Stimulated activated CD8-positive, alpha-beta memory T cell treated with anti-CD3 and anti-CD28 coated beads, Interleukin-4, amount 100 ng/mL, for 24 hours (primary cell): ENCODE measurements at places on chromosomes 11 and 22.

DNA sequence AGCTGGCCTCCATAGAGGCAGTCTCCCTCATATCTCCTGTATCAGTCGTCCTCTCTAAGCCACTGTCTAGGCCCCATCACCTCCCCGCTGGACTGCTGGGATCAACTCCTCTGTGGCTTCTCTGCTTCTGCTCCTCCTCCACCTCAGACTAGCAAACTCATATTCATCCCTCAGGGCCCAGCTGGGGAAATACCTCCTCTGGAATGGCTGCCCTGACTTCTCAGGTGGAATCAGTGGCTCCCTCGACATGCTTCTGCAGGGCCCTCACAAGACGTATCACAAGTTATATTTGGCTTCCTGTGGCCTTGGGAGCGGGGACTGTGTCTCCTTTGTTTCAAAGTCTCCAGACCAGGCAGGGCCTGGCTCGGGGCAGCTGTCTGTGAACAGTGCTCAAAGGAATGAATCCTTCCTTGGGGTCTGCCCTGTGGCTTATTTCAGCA is 10.0 kb downstream of the SLC29A2 start:
- no peak for DNase-seq

GRCh38 chr11:115506954-115507675 is 2.9 kb upstream of the CADM1 start:
- DNase-seq: no peak

DNA sequence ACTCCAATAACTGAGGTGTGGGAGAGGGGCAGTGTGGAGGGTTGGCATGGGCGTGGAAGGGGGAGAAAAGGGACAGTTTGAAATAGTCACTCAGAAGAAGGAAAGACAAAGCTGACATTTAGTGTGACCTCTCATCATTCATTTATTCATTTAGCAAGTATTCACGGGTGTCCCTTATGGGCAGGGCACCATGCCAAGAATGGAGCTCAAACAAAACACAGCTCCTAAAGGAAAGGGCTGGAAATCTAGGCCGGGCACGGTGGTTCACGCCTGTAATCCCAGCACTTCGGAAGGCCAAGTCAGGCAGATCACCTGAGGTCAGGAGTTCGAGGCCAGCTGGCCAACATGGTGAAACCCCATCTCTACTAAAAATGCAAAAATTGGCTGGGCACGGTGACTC is 19.4 kb upstream of the DGKZ start:
- DNase-seq: no peak

DNA sequence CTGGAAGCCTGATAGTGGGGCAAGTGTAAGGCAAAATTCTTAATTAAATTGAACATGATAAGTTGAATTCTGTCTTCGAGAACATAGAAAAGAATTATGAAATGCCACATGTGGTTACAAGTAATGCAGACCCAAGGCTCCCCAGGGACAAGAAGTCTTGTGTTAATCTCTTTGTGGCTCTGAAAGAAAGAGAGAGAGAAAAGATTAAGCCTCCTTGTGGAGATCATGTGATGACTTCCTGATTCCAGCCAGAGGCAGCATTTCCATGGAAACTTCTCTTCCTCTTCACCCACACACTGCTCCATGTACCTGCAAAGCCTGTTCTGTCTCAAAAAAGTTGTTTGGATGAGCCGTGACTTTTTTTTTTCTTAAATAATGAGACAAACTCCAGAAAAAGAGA is 1.9 kb upstream of the TYR start:
- DNase-seq: no peak

DNA sequence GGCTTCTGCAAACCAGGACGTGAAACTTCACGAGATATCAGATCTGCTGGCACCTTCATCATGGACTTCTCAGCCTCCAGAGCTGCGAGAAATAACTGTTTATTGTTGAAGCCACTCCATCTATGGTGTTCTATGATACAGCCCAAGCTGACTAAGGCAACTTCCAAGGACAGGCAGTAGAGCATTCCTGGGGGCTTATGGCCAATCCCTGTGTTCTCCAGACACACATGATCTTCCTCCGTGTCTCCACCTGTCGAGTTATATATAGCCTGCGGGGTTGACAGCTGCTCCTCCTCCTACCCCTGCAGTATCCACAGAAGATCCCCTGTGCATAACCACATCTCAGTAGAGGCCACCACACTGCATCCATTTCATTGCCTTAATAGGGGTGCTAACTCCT is 11.0 kb downstream of the TP53AIP1 start:
- no peak for DNase-seq

DNA sequence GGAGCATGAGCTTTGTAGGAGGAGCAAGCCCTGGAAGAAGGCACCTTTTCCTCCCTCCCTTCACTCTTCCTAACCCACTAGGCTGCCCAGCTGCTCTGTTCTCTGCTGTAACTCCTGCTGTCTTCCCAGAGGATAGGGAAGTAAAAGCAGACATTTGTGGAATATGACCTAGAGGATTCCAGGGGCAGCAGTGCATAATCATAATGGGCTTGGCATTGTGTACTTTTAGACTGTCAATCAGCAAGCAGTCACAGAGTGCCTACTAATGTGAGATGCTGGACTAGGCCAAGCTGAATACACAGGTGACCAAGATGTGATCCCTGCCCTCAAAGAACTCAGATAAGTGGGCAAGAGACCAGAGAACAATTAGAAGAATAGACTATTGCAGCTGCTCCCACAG is 133.0 kb downstream of the NAV2 start:
- DNase-seq: no peak

GRCh38 chr22:39175353-39176142 is 23.1 kb upstream of the CBX7 start:
- no peak for DNase-seq

- no peak for DNase-seq
These were observed 11.8 kb downstream of the SOX10 start for GRCh38 chr22:37972527-37972926.

DNA sequence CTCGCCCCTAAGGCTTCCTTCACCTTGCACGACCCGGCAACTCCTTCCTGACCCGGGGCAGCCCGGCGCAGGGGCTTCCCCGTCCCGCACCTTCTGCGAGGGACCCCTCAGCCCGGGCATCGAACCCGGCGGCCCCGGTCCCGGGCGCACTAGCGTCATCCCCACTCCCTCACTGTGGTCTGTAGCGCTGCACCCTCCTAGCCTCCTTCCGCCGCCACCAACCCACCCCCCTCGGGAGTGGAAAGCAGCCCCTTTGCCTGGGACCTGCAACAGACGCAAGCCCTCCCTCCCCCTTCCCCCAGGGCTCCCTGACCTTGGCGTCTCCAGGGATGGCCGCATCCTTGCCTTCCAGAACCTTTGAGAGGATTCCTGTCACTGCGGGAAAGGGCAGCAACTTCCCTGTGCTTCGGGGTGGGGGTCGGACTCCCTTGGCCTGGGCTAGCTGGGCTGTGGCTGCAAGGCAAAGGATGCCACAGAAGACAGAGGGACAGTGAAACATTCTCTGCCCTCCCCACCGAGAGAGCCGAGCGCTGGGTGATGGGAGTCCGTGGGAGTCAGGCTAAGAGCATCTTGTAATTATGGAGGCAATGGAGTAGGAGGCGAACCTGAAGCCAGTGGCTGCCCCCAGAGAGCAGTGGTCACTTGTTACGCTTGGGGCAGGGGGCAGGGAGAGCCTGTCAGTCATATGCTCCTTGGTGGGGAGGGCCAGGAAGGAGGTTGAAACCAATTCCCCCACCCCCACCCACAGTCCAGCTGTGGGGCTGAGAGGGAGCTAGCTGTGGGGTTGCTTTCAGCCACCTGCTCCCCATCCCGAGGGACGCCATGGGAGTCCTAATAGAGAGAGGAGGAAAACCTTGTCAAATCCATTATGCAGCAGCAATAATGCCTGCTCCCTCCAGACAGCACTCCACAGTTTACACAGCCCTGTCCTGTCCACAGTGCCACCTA is 920 bp downstream of the TMEM132A start:
- DNase-seq: no peak

DNA sequence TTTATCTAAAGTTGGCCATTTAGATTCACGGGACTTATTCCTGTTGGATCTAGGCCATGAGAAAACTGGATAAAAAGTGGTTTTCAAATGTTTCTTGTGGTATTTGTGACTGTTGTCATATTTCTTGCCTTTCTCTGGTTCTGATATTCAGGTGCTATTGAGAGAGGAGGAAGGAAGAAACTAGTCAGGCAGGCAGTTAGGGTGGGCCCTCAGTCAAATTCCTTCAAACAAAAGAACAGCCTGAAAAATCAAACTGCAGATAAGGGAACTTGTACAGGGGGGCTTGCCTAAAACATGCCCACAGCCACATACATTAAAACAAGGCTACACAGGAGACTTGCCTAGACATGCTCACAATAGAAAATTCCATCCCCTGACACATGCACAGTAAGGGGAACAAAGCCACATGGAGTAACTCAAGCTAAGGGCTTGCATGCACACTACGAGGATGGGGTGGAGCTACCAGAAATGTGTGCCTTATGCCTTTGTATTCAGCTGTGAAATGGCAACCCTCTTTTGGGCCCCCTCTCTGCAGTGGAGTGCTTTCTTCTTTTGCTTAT is 18.2 kb downstream of the NCR3LG1 start:
- DNase-seq: no peak

GRCh38 chr11:11025087-11025486 is 167.2 kb upstream of the ZBED5 start:
- DNase-seq: no peak

DNA sequence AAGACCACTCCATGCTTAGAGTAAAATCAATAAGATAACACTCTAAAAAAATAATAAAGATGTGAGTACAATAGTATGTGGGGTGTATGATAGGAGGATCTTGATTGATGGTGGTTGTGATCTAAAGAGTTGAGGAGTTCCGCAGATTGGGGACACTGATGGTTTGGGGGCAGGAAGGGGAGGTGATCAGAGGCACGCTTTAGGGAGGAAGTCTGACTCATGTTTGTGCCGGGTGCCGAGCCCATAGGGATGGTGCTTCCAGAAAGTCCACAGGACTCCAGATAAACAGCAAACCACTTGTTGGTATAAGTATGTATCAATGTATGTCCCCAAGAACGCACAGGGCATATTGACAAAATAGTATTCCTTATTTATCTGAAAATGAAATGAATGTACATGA is 27.5 kb downstream of the LINC01488 start:
- no peak for DNase-seq

DNA sequence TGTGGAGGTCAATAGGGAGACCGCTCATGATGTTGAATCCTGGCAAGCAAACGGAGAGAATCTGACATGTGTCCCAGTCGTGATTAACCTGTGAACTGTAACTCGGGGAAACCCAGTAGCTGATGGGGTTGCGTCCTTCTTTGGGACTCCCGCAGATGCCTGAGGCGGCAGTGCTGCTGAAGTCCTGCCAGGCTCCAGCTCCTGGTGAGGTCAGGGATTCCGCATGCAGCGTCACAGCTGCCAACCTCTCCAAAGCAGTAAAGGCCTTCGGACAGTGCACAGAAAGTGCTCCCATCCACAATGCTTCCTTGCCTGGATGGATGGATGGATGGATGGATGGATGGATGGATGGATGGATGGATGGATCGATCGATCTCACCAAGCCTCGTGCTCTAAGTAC is 13.5 kb downstream of the KCNQ1 start:
- no peak for DNase-seq

DNA sequence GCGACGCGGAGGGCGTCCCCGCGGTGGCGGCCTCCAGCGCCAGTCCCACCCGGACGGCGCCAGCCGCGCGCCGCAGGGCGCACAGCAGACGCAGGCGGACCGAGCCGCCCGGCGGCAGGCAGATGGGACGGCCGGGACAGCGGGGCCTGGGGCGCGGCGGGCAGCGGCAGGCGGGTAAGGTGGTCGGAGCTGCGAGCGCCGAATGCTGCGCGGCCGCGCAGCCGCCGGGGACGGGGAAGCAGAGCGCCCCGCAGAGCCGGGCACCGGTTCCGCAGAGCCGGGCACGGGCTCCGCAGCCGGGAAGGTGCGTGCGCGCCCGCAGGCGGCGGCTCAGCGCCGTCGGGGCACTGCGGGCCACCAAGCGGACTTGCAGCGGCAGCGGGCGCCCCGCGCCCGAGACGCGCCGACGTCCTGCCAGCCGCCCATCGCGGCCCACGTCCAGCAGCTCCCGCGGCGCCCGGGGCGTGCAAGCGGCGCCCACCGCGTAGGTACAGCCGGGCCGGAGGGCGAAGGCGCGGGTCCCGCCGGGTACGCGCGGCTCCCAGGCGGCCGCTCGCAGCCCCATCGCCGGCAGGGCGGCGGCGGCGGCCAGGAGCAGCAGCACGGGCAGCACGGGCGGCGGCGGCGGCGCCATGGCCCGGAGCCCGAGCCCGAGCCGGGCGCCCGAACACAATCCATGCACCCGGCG is 739 bp downstream of the CELSR1 start:
- no peak for DNase-seq

DNA sequence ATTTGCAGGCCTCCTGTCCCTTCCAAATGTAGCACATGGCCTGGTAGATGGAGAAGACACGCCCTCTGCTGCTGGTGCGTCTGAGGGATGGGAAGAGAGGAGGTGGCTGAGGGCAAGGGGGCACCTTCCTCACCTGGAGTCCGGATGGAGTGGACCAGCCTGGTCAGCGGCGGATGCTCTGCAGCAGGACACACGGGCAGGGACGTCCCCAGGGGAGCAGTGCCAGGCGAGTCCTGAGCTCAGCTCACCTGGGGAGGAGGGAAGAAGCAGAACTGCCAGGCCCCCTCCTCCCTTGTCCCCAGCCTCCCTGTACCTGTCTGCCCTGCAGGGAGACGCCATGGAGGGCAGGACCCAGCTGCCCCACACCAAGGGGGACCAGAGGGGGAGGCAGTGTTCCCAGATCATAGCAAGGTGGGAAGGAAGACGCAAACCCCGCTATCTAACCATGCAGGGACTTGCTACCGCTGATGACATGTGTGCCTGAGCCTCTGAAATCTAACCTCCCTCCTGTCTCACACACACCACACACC is 1495.9 kb downstream of the BRD1 start:
- DNase-seq: no peak

GRCh38 chr11:72209101-72209500 is 7.5 kb upstream of the FOLR2 start:
- DNase-seq: no peak

GRCh38 chr22:39325392-39325932 is 6.0 kb upstream of the RPL3 start:
- no peak for DNase-seq

DNA sequence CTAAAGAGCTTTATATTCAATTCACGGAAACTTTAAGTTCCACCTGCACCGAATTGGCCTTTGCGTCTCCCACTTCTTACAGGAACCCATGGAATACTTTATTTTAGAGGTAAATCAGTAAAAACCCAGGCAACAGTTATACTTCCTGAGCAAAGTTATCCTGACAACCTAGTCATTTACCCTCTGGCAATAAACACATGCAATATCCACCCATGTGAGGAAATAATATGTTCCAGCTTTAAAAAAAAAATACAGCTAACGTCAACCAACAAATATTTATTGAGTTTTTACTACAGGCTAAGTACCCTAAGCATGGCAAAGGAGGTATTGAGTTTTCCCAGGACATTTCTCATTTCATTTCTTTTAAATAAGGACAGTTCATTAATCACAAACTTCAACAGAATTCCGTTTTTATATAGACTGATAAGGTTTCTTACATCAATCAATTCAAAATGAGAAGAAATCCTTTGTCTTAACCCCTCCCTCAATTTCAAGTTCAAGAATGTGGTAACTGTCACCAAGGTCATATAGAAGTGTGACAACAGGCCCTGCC is 38.3 kb upstream of the CCDC34 start:
- no peak for DNase-seq
